ENCODE measurements at places on chromosomes 5 and 9.
A peak's percentile ranks its signal among the peaks of the same experiment; 100 is the strongest.

GRCh38 chr5:92890841-92891244 is 690.2 kb downstream of the NR2F1-AS1 start:
- DNase-seq = no peak

DNA sequence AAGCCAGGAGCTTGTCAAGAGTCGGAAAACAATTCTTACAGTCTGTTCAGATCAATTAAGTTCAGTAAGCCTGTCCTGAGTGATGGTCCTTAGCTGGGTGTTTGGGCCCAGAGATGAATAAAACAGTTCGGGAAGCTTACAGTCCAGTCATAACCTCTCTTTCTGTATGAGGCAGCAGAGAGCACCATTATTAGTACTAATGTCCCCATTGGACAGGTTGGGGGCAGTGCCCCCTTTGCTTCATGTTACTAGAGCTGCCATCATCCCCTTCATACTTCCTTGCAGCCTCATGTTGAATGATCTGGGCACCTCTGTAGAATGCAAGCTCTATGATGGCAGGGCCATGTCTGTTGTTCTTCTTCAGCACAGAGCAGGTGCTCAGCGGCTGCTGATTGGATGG is 9.8 kb downstream of the DOCK2 start:
- no peak for DNase-seq

DNA sequence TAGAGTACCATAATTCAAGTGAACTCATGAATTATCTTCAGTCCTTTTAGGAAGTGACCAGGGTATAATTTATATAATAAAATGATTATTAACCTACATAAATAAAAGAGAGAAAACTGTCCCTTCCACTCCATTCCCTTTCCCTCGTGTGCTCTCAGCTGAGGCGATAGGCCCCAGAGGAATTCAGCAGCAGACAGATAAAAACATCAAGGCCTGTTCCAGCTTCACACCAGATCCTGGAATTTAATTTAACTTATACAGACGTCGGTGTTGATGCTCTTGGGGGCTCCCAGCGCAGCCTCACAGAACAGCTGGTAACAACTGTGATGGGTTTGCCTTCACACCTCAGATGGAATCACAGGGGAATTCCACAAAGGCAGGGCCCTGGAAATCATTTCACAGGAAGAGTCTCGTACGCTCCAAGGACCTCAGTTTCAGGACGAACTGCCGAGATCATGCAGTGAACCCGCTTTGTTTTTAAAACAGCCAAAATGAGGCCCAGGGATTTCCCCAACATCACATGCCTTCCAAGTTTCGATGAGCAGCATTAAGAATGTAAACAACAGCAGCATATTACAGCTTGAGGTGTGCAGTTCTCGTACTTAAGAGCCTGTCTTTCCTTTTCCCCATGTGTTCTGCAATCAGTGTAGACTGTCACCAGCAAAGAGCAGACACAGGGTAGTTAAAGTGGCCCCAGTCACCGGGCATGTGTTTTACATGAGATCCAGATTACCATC is 73.6 kb upstream of the ALDH1B1 start:
- no peak for DNase-seq

DNA sequence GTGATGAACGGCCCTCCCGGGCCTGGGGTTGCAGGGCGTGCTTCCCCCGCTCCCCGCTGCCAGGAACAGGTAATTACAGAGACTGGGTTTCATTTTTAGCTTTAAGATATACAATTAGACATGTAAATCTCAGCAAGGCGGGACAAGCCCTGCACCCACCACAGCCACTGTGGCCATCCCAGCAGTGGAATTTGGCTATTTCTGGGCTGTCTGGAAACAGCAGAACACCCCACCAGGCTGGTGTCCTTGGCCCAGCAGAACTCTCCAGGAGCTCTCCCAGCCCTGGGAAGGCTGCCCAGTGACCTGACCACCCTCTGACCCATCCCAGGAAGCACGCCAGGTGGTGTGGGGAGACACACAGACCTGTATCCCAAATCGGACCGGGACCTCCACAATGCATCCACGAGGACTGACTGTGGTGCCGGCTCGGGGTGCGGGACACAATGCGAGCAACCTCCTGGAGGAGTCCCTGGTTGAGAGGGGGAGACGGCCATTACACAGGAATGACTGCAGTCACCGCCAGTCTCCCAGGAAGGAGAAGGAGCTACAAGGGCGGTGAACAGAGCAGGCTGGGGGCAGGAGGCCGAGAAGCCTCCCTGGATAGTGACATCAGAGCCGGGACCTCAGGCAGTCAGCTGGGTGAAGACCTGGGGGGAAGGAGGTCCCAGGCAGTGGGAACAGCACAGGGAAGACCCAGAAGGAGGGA is 17.3 kb downstream of the EEIG1 start:
- DNase-seq = no peak

DNA sequence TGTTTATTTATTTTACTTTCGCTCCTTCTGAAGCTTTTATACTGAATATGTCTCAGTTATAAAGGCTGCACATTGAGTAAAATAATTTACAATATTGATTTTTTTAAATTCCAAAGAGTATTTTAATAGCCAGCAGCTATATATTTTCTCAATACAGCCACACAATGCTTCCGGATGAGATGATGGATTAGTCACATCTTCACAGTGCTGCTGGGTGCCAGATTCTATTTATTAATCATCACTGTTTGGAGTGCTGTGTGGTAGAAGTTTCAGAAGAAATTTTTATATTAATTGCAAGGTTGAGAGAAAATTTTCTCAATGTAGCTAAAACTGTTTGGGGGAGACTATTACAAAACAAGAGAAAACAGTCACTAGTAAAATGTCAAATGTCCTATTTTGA is 989.8 kb downstream of the TLE4 start:
- DNase-seq = no peak

DNA sequence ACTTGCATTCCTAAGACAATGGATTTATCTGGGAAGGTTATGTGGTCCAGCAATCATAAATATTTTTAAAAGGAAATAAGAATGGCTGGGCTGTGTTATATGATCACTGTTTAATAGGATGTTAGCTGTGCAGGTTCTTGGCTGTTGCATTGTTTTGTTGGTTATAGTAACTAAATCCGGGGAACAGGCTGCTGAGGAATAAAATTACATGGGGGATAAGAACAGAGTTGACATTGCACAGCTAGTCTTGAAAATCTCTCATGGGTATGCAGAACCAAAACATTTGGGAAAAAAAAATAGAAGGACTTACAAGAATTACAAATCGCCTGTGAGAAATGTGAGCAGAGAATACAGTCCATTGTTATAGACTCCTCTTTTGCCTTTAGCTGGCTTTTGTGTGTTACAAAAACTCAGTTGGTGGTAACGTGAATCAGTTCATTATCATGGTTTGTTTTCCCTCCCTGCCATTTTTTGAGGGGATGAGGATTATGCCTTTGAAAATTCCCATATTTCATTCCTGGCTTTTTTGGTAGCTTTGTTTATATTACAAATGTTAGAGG is 375.3 kb upstream of the DAB2 start:
- DNase-seq = no peak

DNA sequence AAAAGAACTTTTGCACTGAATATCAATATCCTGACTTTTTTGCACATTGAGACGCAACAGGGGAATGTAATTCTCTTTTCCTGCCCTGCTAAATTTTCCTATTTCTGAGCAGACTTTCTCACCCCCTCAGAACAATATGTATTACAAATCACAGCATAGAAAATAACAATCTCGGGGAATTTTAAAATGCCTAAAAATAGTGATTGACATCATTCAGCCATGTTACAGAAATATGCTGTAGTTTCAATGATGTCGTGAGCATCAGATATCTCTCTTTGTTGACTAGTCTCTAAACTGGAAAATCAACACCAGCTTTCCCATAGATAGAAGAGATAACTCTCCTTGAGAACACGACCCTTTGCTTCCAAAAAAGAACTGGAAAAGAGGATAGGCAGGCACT is 166.7 kb downstream of the ZDHHC21 start:
- DNase-seq = no peak

- peak; percentile 39 for DNase-seq
These were observed 6.1 kb upstream of the TMEM252 start for GRCh38 chr9:68546596-68547390.

DNA sequence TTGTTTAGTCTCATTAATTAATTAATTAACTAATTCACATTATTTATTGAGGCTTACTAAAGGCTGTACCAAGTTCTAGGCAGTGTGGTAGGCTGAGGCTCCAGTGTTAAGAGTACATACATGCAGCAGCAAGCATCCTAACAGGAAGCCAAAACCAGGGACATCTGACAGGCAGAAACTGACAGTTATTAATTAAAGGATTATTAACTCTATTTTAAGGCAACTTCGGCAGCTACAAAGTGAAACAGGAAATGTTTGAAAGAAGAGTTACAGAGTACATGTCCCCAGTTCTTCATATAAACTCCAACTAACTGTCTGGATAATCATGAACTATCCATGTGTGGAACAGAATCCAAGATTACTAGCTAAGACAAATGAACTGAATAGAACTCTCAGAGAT is 39.3 kb upstream of the GABRB2 start:
- no peak for DNase-seq

GRCh38 chr5:92927291-92927778 is 653.7 kb downstream of the NR2F1-AS1 start:
- DNase-seq = no peak

GRCh38 chr9:136329211-136329627 is 1.9 kb downstream of the GPSM1 start:
- DNase-seq = no peak
